G401 (cell line): ENCODE measurements at places on chromosomes 16 and 17. TPM values are rescaled to one million over a fixed set of nuclear protein-coding genes. Genes with fewer than 3 reads are reported as not detected.
A peak's percentile ranks its signal among the peaks of the same experiment; 100 is the strongest.

Gene KSR1
- 2.7 and 6.0 TPM in 2 replicates for total RNA-seq

Gene IL21R
- 0.18 TPM in 1 of 2 replicates, not detected in the other for total RNA-seq

Gene SLC13A2
- not detected in 2 replicates for total RNA-seq

Gene KCNH6
- total RNA-seq, result 0.37 TPM in 1 of 2 replicates, not detected in the other

Gene KRTAP4-6
- total RNA-seq, result not detected in 2 replicates

Gene ADAM11
- total RNA-seq, result 16.4 and 21.6 TPM in 2 replicates

Gene PPP1R27
- 0.31 TPM in 1 of 2 replicates, not detected in the other for total RNA-seq

Gene SPATA2L
- total RNA-seq, result 94.8 and 114 TPM in 2 replicates

Gene SMIM22
- total RNA-seq, result not detected in 2 replicates

- no peak for DNase-seq
Observed at GRCh38 chr16:70689970-70690891, 4.4 kb upstream of the MTSS2 start.

- DNase-seq, result no peak
Observed at GRCh38 chr17:63113167-63113566, 147.1 kb downstream of the TANC2 start.

GRCh38 chr16:68782198-68783174, 45.4 kb downstream of the CDH1 start:
- no peak for DNase-seq

GRCh38 chr16:31451681-31452351, 7.5 kb upstream of the ARMC5 start:
- peak; percentile 85 for DNase-seq

DNA sequence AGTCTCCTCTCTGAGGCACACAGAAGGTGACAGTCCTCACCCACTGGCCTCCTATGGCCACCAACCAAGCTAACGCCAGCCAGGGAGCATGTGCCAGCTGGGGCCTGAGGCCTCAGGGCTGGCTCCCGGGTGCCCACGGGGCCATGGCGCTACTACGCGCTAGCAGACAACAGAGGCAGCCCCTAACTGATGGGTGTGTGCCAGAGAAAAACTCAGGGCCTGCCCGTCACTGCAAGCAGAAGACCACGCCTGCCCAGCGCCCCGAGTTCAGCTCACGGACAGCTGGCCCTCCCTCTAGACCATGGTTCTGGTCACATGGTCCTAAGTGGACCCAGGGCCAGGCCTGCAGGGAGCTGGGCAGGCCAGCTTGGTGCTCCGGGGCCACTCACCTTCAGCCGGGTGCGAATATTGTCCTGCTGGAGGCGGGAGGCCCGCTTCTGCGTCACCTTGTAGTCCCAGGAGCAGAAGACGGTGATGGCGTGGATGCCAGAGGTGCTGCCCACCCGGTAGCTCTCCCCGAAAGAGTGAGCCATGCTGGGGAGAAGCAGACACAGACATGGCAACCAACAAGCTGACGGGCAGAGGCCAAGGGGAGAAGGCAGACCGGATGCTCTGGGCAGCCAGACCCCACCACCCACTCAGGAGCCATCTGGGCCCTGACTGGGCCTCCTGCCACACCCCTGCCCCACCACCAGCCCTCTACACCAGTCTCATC, 6.2 kb downstream of the TMC6 start:
- DNase-seq, result no peak

GRCh38 chr17:44847586-44847985, at the start of gene HIGD1B:
Gene HIGD1B (plus strand): TSS chr17:44847883. CDS start chr17:44848153, 270 bp downstream.
- DNase-seq, result no peak

GRCh38 chr17:74361230-74362068, at the start of gene BTBD17:
Gene BTBD17 (minus strand): TSS chr17:74361868. CDS start chr17:74361819, 49 bp downstream.
- peak; percentile 13 for DNase-seq

- no peak for DNase-seq
Observed at GRCh38 chr16:22946433-22946832, 132.5 kb downstream of the HS3ST2 start.

DNA sequence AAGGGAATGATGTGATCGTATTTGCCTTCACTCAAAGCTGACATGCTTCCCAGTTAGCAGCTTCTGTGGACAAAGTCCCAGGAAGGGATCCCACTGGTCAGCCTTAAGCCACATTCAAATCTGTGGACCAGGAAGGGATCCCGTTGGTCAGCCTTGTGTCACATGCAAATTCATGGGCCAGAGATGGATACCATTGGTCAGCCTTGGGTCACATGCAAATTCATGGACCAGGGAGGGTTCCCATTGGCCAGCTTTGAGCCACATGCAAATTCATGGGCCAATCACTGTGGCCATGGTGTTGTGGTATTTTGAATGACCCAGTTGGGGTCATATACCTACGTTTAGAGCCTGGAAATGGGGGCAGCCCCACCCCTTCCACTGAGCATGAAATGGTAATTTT, 201.6 kb downstream of the HS3ST4 start:
- DNase-seq, result no peak

- DNase-seq, result no peak
Observed at GRCh38 chr16:17335826-17336529, 134.8 kb downstream of the XYLT1 start.

DNA sequence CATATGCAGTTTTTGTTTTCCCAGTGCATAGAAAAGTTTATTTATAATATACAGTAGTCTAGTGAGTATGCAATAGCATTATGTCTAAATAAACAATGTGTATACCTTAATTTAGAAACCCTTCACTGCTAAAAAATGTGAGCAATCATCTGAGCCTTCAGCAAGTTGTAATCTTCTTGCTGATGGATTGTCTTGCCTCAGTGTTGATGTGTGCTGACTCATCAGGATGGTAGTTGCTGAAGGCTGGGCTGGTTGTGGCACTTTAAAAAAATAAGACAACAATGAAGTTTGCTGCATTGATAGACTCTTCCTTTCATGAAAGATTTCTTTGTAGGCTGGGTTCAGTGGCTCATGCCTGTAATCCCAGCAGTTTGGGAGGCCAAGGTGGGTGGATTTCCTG, 13.9 kb upstream of the CAPNS2 start:
- DNase-seq, result no peak

DNA sequence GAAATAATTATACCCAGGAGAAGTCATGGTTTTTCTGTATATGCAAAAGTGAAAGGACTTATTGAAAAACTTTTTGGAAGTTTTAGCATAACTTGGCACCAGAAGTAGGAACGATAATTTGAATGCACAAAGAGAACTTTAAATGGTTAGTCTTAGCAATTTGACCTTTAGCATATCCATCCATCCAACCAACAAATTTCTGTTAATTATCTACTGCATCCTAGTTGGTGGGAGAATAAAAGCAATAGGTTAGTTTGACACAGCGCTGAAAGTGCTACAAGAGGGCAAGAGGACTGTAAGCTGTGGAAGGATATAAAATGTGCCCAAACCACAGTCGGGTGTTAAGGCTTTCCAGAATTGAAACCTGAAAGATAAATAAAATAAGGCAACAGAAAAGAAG, 17.6 kb downstream of the SPAG9 start:
- DNase-seq, result no peak

DNA sequence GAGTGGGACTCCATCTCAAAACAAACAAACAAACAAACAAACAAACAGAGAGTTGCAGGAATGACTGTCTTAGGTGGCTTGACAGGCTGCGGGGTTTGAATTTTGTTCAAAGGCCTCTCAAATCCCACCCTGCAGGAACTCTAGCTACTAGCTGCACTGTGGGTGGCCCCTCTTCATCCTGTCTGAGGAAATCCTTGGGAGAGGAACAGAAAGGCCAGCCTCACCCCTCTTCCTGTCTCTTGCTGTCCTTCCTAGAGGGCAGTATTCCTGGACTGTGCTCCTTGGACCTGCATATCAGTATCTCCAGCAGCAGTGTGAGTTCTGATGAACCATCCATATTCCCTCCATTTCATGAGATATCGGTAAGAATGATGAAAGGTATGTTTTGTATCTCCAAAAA, 2.0 kb upstream of the CCDC92B start:
- DNase-seq, result no peak
